ENCODE measurements at places on chromosomes 2 and 18. TPM values are rescaled to one million over a fixed set of nuclear protein-coding genes. Genes with fewer than 3 reads are reported as not detected.

PAX8 gene
- total RNA-seq, result 7.5 TPM

RBM43 gene
- 1.6 TPM for total RNA-seq

CEP192 gene
- total RNA-seq, result 38.1 TPM

GRCh38 chr2:122451697-122452096 is 696.2 kb downstream of the TSN start:
- H3K4me3 ChIP-seq, result no peak overlapping the region
- no peak overlapping the region for H3K27ac ChIP-seq
- H3K27me3 ChIP-seq, result no peaks in the 10 kb centered on the region

Measured in Caco-2 (cell line).